ENCODE measurements at places on chromosomes 6 and 20.

GRCh38 chr6:41439524-41440418 lies 104.4 kb downstream of the NCR2 start:
- no peak for DNase-seq

- no peak for DNase-seq
Observed at GRCh38 chr6:31336896-31337496, 20.0 kb downstream of the HLA-B start.

DNA sequence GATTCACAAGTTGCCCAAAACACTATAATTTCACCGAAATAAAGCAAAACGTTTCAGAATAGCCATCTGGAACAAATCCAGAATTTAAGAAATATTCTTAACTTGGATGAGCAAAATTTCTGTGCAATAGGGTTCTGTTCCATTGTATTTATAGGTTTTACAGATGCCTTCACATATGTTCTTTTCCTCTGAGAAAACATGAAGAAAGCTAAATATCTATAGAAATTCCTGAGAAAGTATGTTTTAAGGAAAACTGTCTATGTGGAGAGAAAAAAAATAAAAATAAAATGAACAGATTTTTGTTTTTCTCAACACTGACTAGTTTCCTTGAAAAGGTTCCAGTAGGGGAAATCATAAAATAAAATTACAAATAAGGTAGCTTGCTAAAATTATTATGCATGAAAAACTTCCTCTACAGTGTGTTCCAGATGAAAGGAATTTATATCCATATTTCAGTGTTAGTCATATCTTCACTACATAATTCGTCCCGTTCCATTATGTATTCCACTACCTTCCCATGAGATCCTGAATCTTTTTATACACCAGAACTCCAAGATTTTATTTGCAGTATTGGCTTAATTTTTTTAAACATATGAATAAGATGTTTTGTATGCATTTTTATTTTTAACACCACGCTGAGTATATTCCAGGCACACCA lies 42.4 kb upstream of the TMX4 start:
- no peak for DNase-seq

- no peak for DNase-seq
Observed at GRCh38 chr6:135266675-135267074, 85.6 kb downstream of the MYB start.

DNA sequence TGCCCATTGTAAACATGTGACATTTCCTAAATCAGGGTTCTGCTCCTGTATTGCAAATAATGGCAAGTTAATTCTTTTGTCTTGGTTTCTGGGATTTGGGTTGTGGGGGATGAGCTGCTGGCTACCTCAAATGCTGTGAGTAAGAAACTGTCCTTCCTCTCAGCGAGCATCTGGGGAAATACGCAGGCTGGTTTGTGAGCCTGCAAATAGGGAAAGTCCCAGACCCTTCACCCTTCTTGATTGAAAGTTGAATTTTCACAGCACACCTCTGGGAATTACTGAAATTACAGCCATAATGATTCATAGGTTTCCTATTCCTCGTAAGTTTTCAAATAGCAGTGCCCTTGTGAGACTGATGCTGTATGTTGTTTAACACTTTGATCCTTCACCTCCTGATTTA lies 138.1 kb downstream of the TBXT start:
- DNase-seq: no peak

- no peak for DNase-seq
Observed at GRCh38 chr20:6707321-6707831, 60.1 kb upstream of the BMP2 start.

GRCh38 chr20:38806855-38807655 lies 1.6 kb downstream of the PPP1R16B start:
- no peak for DNase-seq

DNA sequence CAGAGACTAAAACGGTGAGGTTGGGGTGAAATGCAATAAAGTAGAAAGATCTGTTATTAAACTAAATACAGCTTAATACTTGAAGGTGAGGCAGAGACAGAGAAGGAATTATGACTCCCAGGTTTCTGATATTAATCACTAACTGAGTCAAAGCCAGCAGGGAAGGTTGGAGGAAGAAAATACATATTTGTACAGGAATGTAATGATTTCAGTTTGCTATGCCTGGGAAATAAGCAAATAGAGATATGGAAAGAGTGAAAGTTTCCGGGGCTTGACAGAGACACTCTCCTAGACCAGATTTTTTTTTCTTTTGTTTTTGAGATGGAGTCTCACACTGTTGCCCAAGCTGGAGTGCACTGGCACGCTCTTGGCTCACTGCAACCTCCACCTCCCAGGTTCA lies 76.8 kb downstream of the PTPRK start:
- DNase-seq: no peak

DNA sequence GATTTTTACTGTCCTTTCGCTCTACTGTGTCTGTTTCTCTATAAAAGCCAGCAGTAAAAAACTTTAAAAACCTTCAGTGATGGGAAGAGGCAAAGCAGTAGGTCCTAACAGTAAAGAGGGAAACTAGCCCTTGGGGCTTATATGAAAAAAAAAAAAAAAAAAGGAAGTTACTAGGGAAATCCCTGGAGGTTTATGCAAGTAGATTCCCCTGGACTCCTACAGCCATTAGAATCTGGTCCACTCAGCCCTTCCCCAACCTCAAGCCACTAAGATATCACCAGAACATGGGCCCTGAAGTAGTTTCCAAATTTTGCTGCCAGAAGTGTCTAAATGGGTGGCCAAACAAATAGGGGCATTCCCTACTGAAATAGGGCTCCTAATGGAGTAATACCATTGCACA lies 70.5 kb upstream of the HINT3 start:
- no peak for DNase-seq

DNA sequence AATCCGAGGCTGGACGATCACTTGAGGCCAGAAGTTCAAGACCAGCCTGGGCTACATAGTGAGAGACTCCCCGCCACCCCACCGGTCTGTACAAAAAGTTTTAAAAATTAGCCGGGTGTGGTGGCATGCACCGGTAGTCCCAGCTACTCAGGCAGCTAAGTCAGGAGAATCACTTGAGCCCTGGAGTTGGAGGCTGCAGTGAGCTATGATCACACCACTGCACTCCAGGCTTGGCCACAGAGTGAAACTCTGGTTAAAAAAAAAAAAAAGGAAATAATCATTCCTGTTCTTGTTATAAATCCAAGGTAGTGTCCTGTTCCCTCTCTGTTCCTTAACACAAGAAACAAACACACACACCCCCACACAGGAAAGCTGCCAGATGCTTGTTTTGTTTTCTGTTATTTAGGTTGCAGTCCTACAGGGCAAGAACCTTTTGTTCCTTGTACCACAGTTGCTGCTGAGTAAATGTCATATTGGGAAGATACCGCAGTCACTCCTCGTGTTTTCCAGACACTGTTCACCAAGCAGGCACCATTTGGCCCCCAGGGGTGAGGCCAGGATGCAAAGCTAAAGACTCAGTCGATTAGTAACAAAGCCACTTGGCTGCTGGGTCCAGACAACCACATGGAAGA lies 28.9 kb downstream of the ASIP start:
- DNase-seq: no peak

- no peak for DNase-seq
Observed at GRCh38 chr20:7269452-7269851, 502.0 kb downstream of the BMP2 start.

DNA sequence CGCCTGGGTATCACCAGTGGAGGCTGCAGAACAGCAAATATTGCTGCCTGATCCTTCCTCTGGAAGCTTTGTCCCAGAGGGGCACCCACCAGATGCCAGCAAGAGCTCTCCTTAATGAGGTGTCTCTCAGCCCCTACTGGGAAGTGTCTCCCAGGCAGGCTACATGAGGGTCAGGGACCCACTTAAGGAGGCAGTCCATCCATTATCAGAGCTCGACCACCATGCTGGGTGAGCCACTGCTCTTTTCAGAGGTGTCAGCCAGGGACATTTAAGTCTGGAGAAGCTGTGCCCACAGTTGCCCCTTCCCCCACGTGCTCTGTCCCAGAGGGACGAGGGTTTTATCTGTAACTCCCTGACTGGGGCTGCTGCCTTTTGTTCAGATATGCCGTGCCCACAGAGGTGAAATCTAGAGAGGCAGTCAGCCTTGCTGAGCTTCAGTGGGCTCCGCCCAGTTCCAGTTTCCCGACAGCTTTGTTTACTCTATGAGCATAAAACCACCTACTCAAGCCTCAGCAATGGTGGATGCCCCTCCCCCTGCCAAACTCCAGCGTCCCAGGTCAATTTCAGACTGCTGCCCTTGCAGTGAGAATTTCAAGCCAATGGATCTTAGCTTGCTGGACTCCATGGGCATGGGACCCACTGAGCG lies 25.9 kb upstream of the AIG1 start:
- DNase-seq: no peak

- no peak for DNase-seq
Observed at GRCh38 chr20:11520596-11520995, 397.1 kb upstream of the BTBD3 start.

GRCh38 chr6:105452924-105453756 lies 50.3 kb upstream of the PREP start:
- DNase-seq: no peak

DNA sequence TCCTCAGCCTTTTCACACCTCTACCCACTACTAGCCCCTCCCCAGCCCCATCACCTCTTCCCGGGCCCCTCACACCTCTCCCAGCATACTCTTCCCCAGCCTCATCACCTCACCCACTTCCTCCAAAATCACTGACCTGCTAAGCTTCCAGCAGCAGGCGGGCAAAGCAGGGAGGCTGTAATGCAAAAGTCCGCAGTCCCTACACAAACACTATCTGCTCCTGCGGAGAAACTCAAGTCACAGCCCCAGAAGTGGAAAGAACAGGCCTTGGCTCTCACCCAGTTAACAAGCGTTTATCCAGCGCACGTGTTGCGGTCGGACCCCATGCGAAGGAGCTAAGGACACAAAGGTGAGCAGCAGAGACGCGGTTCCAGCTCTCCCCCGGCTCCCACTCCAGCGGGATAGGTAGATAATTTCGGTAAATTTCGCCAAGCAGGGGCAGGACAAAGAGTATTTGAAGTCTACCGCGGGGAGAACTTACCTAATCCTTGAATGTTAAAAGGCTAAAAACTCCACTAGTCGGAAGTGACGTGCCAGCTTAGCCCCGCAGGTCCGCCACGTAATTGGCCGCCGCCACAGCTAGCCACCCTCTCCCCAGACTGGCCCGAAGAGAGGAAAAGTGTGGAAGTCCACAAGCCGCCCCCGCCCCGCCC lies 728 bp upstream of the TRIM39 start:
- DNase-seq: peak; percentile 65

GRCh38 chr6:143225929-143226328 lies 165.2 kb downstream of the AIG1 start:
- no peak for DNase-seq

DNA sequence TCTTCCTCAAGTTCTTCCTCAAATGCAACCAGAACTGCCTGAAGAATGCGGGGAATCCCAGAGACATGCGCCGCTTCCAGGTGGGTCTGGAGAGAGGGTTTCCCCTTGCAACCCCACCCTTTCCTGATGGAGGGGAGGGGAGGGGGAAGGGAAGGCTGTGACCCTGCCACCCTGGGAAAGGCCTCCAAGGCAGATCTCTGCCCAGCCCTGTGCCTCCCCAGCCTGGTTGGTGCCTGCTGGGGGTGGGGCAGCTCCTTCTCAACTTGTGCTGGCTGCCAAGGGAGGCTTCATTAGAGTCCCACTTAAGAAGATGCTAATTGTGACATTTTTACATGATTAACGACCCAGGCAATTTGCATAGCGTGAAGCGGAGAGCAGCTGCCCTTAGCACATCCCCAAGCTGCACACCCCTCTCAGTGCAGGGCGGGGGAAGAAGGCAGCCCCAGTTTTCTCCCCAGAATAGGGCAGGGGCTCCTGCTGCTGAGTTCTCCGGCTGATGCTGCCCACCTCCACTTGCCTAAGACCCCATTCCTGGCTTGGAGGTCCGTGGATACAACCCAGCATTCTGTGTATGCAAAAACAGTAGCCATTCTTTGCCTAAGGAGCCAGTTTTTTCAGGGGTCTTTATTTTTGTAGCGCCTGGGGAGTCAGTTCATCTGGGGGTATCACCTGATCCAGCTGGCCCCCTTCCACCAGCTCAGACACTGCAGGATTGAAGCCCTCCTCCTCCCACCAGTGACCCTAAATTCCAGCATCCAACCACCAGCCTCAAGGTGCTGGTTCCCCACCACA lies 51.7 kb downstream of the CPXM1 start:
- DNase-seq: no peak

DNA sequence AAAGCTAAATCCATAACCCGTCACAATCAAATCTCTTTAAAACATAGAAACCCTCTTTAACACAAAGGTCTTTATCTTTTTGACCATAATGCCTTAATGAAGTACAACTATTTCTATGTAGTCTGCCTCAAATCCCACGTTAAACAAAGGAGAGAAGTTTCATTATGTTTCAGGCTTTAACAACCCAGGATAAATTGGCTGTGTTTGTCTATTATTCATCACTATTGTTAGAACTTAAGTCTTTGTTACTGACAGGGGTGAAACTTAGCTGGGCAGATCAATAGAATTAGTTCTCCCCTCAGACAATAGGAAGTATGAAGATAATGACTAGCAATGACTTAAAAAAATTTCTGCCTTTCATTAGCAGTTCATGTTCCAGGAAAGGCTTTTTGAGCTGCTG lies 10.1 kb upstream of the METTL24 start:
- DNase-seq: no peak

DNA sequence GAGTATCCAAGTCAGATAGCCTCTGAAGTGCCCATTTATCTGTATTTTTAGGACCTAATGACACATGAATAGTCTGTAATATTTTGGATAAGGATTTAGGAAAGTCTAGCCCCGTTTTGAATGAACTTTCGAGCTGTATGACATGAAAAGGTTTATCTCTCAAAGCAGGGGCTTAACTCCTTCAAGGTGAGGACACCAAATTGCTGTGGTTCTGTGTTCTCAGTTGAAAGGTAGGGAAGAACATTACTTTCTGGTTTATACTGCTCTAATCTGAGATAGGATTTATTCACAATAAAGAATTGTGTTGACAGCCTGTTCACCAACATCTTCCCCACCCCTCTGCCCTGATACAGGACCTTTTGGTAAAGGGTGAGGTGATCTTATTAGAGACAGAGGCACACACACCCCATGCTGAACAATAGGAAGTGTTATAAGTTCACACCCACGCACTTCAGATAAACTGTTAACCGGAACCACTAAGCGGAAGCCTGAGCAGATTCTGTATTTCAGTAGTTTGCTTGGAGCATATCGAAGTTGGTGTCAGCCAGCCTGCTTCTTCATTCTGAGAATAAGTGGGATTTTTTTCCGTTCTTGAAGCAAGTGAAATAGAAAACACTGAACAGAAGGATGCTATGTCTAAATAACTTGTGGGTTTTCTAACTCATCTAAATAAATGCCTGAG lies 223.3 kb downstream of the TMEM242 start:
- DNase-seq: no peak

- DNase-seq: no peak
Observed at GRCh38 chr6:47061309-47062300, 19.5 kb upstream of the ADGRF1 start.

Measured in HuH-7 (cell line).